ENCODE measurements at places on chromosomes 4 and X.

GRCh38 chr4:143251779-143252178 is 67.1 kb downstream of the USP38 start:
- no peak for DNase-seq

- DNase-seq, result no peak
Observed at GRCh38 chrX:39762266-39762841, 335.4 kb downstream of the BCOR start.

DNA sequence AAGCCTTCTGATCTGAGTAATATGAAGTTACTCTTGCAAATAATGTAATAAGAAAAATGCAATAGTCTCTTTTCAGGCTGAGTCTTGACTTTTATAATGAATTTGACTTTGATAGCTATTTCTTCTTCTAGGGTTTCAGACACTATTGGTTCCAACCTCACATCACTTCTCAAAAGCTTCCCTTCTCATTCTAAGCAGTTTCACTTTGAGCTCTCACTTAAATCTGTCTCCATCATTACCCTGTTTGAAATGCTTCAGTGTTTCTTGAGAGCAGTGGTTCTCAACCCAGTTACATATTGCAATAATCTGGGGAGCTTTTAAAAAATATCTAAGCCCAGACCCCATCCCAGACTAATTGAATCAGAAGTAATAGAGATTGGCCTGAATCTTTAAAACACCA is 40.5 kb upstream of the BMP2K start:
- no peak for DNase-seq

- DNase-seq, result no peak
Observed at GRCh38 chr4:53907772-53908171, 156.6 kb downstream of the CHIC2 start.
